Pulmonary artery endothelial cell (primary cell): ENCODE measurements at places on chromosomes 12 and 14. TPM values are rescaled to one million over a fixed set of nuclear protein-coding genes. Genes with fewer than 3 reads are reported as not detected.

ZC2HC1C gene
- 0.99 and 1.3 TPM in 2 replicates for total RNA-seq

POTEG gene
- total RNA-seq: not detected in 2 replicates

RPL10L gene
- not detected in 2 replicates for total RNA-seq

FITM1 gene
- 0.13 TPM in 1 of 2 replicates, not detected in the other for total RNA-seq

PPP4R4 gene
- total RNA-seq: 0.04 TPM in 1 of 2 replicates, not detected in the other

CHST11 gene
- 3.9 and 6.3 TPM in 2 replicates for total RNA-seq

HSPB8 gene
- 2.9 and 8.7 TPM in 2 replicates for total RNA-seq

ADCY4 gene
- total RNA-seq: 36.3 and 41.8 TPM in 2 replicates

TEP1 gene
- 16.6 and 28.2 TPM in 2 replicates for total RNA-seq

EDDM3A gene
- not detected in 2 replicates for total RNA-seq
